Activated T-helper 2 cell treated with anti-CD3 and anti-CD28 coated beads, Interferon-gamma antibody, Interleukin-2, Interleukin-4, amounts not matched to agents 10 μg/mL and 5 μg/mL and 100 μg/mL, durations not matched to agents 14 hours and 24 hours and 36 hours (primary cell): ENCODE measurements at places on chromosomes 1 and 21. TPM values are rescaled to one million over a fixed set of nuclear protein-coding genes. Genes with fewer than 3 reads are reported as not detected.

XKR8 gene
- 6.3 and 6.5 TPM in 2 replicates for total RNA-seq

PLEKHO1 gene
- total RNA-seq: 29.3 and 31.2 TPM in 2 replicates

HES2 gene
- 0.21 and 0.51 TPM in 2 replicates for total RNA-seq

FLVCR1 gene
- 23.0 and 24.3 TPM in 2 replicates for total RNA-seq

TMEM240 gene
- 0.25 and 0.48 TPM in 2 replicates for total RNA-seq

MYOG gene
- not detected in 2 replicates for total RNA-seq

ILF2 gene
- 352 and 358 TPM in 2 replicates for total RNA-seq

TMPRSS2 gene
- not detected in 2 replicates for total RNA-seq

NHLH2 gene
- total RNA-seq: not detected in 2 replicates

CSF3R gene
- total RNA-seq: 0.11 and 0.62 TPM in 2 replicates

MOB3C gene
- total RNA-seq: 16.0 and 17.5 TPM in 2 replicates

CDCA8 gene
- total RNA-seq: 41.2 TPM in 2 replicates

SYDE2 gene
- total RNA-seq: 1.9 and 2.1 TPM in 2 replicates

PHACTR4 gene
- 30.2 and 32.1 TPM in 2 replicates for total RNA-seq

C1orf56 gene
- 2.0 and 2.2 TPM in 2 replicates for total RNA-seq

WNT3A gene
- total RNA-seq: not detected in 2 replicates
